ENCODE measurements at places on chromosomes 3 and 15.

GRCh38 chr15:93139436-93139835 is 50.4 kb upstream of the RGMA start:
- DNase-seq = no peak

- DNase-seq = no peak
These were observed 60.2 kb upstream of the ACP3 start for GRCh38 chr3:132256989-132257388.

DNA sequence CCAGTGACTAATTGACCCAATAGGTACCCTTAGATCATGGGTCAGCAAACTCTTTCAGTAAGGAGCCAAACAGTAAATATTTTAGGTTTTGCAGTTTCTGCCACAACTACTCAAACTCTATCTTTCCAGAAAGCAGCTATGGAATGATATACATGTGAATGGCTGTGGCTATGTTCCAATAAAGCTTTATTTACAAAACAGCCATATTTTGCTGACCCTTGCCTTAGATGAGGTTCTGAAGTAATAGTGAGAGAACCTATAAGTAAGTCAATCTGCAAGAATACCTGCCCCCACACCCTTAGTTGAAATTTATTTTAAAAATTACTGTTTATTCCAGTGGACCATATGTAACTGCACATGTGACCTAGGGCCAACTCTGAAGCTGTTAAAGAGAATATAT is 134.0 kb downstream of the CMSS1 start:
- DNase-seq = no peak

GRCh38 chr3:52798978-52799476 is 4.4 kb downstream of the ITIH3 start:
- DNase-seq = no peak

- DNase-seq = no peak
These were observed 4.2 kb downstream of the ALG1L2 start for GRCh38 chr3:130085881-130086280.

DNA sequence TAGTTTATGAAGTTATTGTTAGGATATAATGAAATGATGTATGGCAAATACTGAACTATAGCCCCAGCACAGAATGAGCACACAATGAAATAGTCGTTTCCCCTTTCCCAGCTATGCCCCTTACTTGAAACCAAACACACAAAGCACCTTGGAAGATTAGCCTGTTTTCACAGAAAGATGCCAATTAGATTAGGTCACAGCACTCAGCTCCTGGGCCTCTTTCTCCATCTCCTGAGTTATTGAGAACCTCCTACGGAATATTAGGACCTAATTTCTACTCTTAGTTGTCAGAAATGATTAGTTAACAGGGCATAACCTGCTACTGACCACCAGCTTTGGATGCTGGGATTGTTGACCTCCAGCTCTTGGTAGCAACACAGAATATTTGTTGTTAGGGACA is 269.4 kb upstream of the ROPN1 start:
- DNase-seq = no peak

DNA sequence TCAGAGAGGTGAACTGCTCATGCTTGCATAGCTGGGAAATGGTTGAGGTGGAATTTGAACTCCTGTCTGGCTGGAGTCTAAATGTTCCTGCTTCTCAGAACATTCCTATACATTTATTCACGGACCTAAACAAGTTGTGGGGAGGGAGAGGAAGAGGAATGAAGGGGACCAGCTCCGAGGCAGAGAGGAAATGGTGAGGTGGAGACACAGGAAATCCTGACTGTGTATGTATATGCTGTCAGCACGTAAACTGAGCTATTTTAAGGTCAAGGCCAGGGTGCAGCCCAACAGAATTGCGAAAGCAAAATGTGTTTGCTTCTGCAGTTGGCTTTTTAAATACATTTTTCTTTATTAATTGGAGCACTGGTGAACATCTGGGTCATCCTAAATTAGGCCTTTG is 74.1 kb upstream of the POMGNT2 start:
- DNase-seq = no peak

DNA sequence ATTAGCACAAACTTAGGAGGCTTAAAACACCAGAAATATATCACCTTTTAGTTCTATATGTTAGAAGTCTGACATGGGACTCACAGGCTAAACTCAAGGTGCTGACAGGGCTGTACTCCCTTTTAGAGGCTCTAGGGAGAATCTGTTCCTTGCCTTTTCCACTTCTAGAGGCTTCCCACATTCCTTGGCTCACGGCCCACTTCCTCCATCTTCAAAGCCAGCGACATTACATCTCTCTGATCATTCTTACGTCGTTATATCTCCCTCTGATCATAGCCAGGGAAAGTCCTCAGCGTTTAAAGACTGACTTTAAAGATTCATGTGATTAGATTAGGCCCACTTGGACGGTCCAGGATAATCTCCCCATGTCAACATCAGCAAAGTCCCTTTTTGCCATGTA is 166.3 kb downstream of the GREM1 start:
- no peak for DNase-seq

DNA sequence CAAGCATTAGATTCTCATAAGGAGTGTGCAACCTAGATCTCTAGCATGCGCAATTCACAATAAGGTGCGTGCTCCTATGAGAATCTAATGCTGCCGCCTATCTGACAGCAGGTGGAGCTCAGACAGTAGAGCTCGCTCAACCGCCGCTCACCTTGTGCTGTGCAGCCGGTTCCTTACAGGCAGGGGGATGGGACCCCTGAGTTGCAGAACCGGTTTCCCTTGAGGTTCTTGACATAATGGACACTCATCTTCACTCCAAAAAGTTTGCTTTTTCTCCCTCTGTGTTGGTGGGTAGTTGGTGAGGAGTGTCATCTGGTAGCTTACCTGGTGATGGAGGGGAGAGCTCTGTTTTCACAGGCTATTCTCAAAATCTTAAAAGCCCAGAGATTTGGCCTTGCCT is 324.0 kb upstream of the TBL1XR1 start:
- no peak for DNase-seq
